ENCODE measurements at places on chromosomes 16 and 17. TPM values are rescaled to one million over a fixed set of nuclear protein-coding genes. Genes with fewer than 3 reads are reported as not detected.

NOG gene
- total RNA-seq = 0.08 TPM

PLA2G10 gene
- not detected for total RNA-seq

CDR2L gene
- 29.2 TPM for total RNA-seq

INCA1 gene
- total RNA-seq = 0.32 TPM

TMC5 gene
- total RNA-seq = 0.26 TPM

SLC13A2 gene
- total RNA-seq = not detected

NACA2 gene
- total RNA-seq = not detected

ZNF385C gene
- not detected for total RNA-seq

TEKT3 gene
- not detected for total RNA-seq

USP7 gene
- 47.4 TPM for total RNA-seq

MT1H gene
- total RNA-seq = not detected

SBK1 gene
- total RNA-seq = under 0.01 TPM

TMEM235 gene
- not detected for total RNA-seq

CALB2 gene
- not detected for total RNA-seq

DNAH17 gene
- total RNA-seq = 0.08 TPM

LIG3 gene
- 9.2 TPM for total RNA-seq

HOXB9 gene
- total RNA-seq = not detected

GDPD3 gene
- 4.2 TPM for total RNA-seq

TM4SF5 gene
- not detected for total RNA-seq

MPDU1 gene
- 202 TPM for total RNA-seq

SLC6A2 gene
- total RNA-seq = not detected

KRTAP1-5 gene
- 10.1 TPM for total RNA-seq

FOXN1 gene
- total RNA-seq = not detected

HOXB2 gene
- 28.7 TPM for total RNA-seq

DCAF7 gene
- total RNA-seq = 48.1 TPM

CA7 gene
- total RNA-seq = not detected

CLEC3A gene
- not detected for total RNA-seq

HAS3 gene
- 0.08 TPM for total RNA-seq

OR1A1 gene
- total RNA-seq = not detected

PMFBP1 gene
- total RNA-seq = not detected

CDK5R1 gene
- 1.4 TPM for total RNA-seq

ANKFN1 gene
- total RNA-seq = not detected

KRTAP4-5 gene
- total RNA-seq = not detected
